ENCODE measurements at places on chromosomes 1 and 21.

GRCh38 chr1:33009561-33009960, 27.1 kb downstream of the AK2 start:
- no peak for DNase-seq

DNA sequence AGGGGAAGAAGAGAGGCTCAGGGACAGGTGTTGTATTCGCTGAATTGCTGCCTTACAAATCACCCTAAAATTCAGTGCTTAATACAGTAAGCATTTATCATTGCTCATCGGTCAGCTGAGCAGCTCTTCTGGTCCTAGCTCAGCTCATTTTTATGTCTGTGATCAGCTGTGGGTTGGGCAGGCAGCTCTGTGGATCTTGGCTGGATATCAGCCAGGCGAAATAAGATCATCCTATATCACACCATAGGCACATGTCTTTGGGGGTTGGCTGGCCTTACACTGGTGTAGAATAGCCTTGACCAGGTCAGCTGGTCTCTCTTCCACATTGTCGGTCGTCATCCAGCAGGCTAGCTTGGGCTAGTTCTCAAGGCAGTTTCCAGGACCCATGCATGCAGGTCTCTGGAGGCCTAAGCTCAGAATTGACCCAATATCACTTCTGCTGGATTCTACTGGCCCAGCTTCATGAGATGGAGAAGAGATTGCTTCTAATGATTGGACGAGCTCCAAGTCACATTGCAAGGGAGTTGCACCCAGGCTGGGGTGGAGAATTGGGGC, 448.6 kb downstream of the KIF26B start:
- DNase-seq = no peak

- no peak for DNase-seq
Observed at GRCh38 chr21:42071146-42071737, at the start of gene UMODL1. Gene UMODL1 (plus strand): TSS chr21:42071317. CDS start chr21:42071317, 0 bp downstream.

DNA sequence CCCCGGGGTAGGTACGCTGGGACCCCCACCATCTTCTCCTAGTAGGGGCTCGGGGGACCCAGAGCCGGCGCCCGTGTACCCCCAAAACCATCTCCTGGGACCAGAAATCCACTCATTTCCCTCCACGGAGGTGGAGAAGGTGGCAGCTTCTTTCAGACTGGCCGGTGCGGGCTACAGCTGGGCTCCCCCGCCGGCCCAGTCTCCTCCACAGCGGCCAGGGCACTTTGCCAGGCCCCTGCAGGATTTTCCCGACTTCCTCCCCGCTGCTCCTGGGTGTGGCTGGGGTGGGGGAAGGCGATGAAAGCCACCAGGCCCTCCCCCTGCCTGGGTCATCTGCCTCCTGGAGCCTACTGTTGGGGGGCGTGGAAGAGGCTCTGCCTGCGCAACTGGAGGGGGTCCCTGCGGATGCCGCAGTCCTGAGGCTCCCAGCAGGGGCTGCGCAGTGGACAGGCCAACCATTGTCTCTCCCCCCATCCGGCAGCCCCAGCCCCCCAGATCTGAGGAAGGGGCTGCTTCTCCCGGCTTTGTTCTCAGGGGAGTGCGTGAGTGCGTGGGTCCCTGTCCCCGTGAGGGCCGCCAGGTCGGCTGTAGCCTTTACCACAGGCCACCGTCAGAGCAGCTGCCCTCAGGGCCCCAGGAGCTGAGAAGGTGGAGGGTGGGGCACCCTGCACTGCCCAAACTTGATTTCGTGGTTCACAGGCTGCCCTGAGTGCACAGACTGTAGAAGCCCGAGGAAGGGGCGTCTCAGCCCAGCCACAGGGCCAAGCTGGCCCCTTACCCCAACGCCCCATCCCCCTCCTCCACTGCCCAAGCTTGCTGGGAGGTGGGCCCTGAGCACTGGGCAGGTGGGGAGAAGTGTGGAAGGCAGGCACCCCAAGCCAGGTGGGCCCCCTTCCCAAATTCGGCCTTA, 1.3 kb downstream of the AGRN start:
- no peak for DNase-seq

- no peak for DNase-seq
Observed at GRCh38 chr1:46030074-46030870, 102.2 kb downstream of the PIK3R3 start.

DNA sequence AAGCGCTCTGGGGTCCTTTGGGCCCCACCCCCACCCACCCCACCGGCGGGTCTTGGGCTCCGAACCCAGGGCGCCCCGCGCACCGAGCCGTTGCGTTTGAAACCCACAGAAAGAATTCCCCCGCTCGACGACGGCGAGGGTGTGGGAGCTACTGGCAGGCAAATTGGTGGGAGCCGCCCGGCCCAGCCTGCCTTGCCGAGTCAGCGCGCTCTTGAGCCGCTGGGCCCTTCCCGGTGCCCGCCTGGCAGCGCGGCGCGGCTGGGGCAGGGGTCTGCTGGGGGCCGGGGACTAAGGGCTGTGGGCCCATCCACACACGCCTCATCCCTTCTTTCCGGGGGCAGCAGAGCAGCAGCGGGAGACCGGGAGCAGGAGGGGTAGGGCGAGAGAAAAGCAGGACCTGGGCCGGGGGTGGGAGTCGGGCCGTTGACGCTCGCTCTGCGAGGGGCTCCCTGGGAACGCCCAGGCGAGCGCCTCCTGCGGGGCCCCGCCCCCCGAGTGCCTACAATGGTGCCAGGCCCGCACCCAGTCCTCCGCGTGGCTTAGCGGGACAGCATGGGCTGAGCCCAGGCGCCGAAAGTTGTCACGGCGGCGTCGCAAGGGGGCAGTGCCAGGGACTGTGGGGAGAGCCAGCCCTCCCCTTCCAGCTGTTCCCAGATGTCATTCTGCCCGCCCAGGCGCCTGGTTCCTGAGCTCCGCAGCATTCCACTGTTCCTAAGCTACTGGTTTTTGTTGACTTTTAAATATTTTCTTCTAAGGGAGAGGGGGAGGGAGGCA, at the start of gene C1orf94:
Gene C1orf94, plus strand, starts transcription at position 78 of the 774 bp plus-strand sequence. CDS start 883 bp downstream, outside the sequence.
- DNase-seq = no peak
